Karpas-422 (cell line): ENCODE measurements at places on chromosomes 13 and 19.

- DNase-seq, result no peak
Observed at GRCh38 chr13:51168623-51169022, 53.6 kb upstream of the FAM124A start.

DNA sequence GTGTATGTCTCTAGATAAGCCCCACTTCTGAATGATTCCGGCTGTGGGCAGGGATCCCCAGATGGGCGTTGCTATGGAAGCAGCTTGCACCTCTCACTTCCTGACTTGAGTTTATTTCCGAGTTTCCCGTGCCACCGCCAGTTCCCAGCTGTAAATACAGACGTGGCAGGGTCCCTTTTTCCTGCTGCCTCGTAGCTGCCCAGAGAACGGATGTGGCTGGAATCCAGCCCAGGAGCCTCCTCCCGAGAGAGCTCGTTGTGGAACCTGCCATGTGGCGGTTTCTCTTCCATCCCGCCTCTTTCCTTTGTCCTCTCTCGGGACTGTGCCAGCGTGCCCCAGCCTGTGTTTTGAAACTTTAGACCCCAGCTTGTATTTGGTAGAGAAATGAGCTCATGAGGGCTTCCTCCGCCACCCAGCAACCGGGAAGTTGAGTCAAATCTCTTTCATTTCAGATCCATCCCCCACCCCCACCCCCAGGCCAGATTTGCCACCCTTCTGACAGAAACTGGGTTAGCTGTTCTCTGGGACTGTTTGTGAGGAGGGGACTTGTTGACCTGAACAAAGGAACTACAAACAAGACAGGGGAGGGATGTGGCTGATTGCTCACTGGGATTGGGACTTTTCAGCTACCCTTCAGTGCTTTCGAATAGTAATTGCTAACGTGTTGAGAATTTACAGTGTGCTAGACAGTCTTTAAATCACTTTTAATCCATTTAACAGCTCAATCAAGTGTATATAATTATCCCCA is 96.6 kb downstream of the SIPA1L3 start:
- DNase-seq, result peak; percentile 77

DNA sequence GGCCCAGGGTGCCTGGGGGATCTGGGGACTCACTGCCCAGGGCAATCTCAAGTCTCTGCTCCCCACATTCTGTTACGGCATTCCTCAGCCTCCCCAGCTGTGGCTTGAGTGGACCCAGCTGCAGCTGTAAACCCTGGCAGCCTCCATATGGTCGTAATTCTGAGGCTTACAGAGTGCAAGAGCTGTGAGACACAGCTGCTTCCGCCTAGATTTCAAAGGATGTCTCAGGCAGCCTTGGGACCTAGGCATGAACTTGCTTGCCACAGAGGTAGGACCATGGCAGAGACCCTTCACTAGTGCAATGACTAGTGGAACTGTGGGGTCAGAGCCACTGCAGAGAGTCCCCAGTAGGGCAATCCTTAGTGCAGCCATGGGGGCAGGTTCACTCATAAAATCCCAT is 297.5 kb downstream of the ENOX1 start:
- no peak for DNase-seq

- DNase-seq, result no peak
Observed at GRCh38 chr13:98824376-98825160, 72.1 kb upstream of the SLC15A1 start.

DNA sequence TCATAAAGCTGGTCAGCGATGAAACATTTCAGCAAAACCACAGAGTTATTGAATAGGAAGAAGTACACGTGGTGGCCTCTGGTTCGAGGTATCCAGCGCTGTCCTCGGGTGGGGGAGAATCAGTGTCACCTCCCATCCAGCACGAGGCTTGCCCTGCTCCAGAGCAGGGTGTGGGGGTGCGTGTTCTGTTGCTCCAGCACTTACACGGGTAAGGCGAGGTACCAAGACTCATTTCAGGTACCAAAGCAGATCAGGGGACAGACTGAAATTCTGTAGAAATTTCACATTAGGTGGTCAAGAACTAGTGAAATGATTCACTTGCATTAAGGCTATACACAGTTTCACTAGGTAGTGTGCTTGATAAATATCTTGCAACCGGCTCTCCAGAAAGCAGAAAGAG is 164.2 kb upstream of the SOX1 start:
- DNase-seq, result no peak

DNA sequence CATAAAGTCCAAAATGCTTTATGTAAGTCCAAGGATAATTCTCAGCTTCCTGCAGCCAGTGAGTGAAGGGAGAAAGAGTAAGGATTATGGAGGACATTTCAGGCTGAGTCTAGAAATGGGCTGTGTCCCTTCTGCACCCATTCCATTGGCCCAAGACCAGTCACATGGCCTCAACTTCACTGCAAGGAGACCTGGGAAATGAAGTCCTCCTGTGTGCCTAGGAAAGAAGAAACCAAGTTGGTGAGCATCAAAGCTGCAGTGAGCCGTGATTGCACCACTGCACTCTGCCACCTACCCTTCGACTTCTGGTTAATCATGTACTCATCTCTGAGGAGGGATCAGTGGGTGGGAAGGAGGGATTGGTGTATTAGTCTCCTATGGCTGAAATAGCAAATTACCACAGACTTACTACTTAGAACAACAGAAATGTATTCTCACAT is 3.6 kb upstream of the CD37 start:
- peak; percentile 97 for DNase-seq

- no peak for DNase-seq
Observed at GRCh38 chr13:103243495-103243894, 177.3 kb upstream of the SLC10A2 start.

- DNase-seq, result peak; percentile 33
Observed at GRCh38 chr13:109253316-109253715, 533.1 kb downstream of the IRS2 start.

GRCh38 chr13:51823863-51824262 is 19.9 kb upstream of the DHRS12 start:
- no peak for DNase-seq

- no peak for DNase-seq
Observed at GRCh38 chr19:18514800-18515682, 6.8 kb downstream of the ELL start.

DNA sequence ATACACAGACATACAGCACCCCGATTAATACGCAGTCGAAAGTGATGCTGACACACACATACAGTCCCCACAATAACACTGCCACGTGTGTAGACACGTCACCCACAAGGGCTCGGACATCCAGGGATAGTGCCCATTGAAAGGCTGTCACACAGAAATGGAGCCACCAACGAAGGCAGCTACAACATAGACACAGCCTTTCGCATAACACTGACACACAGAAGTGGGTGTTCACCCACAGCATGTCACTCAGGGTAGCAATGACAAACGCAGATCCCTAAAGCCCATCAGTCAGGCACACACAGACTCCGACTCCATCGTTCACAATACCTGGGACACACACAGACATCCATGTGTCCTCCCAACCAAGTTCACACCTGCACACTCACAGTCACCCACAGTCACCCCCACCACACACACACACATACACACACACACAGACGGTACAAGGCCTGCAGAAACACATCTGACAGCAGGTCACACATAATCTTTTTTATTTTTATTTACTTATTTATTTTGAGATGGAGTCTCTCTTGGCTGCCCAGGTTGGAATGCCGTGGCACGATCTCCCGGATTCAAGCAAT is 10.4 kb upstream of the NANOS3 start:
- DNase-seq, result no peak

DNA sequence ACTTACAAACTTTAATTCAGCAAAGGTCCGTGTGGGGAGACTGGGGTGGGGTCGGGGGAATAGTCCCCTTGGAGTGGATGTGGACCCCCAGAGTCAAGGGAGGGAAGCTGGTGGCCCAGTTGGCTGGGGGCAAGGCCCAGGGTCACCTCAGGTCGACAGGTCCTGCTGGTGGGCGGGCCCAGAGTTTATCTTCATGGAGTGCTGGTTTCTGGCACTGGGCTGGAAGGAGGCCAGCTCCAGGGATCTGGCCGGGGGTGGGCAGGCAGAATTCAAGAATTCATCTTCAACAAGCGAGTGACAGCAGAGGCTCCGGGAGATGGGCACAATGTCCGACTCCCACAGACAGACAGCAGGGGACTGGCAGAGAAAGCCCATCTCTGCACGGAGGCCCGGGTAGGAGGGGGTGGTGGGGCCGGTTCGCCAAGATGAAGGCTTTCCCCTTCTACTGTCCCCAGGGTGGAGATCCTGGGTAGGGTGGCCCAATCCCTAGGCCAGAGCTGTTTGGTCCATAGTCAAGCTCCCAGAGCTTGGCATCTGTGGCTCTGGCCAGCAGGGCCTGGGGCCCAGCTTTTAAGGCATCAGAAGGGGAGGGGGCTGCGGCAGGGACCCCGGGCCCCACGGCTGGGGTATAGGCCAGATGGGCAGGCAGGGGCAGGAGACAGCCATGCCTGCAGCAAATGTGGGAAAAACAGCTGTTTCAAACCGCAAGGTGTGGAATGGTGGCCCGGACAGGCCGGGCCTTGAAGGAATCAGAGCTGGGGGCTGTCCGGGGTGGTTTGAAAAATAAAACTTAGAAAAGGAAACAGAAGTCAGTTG is 622 bp upstream of the FDX2 start:
- DNase-seq, result no peak

DNA sequence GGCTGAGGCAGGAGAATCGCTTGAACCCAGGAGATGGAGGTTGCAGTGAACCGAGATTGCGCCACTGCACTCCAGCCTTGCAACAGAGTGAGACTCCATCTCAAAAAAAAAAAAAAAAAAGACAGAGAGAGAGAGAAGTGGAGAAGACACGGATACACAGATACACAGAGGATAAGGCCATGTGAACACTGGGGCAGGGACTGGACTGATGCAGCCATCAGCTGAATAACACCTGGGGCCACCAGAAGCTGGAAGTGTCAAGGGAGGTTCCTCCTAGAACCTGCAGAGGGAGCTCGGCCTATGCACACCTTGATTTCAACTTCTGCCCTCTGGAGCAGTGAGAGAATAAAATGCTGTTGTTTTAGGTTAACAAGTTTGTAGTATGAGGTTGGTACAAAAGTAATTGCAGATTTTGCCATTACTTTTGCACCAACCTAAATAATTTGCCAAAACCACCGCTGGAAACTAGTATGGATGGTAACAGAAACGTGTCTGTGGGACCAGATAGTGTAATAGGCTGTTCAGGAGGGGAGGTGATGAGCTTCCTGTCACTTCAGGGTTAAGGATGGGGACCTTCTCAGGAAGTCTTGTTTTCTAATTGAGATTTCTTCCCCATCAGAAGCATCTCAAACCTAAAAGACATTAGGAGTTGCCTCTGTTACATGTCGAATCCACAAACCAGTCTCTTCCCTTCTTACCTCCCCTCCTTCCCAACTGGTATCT is 36.4 kb upstream of the IGSF23 start:
- DNase-seq, result peak; percentile 75

- DNase-seq, result no peak
Observed at GRCh38 chr19:51140441-51140840, 1.7 kb upstream of the SIGLEC7 start.

DNA sequence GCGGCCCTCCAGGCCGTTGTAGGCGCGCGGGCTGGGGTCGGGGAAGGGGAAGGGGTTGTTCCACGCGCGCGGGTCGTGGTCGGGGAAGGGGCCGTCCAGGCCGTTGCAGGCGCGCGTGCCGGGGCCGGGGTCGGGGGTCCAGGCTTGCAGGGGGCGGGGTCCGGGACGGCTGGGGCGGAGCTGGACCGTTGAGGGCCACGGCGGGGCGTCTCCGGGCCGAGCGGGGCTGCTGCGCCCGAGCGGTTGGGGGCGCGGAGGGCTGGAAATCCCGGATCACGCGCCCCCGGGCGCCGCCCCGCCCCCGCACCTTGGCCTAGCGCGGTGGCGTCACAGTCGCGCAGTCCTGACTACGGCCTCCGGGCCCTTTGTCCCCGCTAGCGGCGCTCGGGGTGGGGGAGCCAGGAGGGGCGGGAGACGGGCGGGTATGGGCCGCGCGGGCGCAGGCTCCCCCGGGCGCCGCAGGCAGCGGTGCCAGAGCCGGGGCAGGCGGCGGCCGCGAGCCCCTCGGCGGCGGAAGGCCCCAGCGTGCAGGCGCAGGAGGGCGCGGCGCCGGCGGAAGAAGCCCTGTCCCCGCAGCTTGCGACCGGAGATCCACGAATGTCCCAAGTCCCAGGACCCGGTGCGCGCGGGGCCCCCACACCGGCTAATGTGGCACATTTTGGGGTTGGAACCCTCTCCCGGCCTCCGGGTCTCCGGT is 665 bp downstream of the GPX4 start:
- peak; percentile 90 for DNase-seq

DNA sequence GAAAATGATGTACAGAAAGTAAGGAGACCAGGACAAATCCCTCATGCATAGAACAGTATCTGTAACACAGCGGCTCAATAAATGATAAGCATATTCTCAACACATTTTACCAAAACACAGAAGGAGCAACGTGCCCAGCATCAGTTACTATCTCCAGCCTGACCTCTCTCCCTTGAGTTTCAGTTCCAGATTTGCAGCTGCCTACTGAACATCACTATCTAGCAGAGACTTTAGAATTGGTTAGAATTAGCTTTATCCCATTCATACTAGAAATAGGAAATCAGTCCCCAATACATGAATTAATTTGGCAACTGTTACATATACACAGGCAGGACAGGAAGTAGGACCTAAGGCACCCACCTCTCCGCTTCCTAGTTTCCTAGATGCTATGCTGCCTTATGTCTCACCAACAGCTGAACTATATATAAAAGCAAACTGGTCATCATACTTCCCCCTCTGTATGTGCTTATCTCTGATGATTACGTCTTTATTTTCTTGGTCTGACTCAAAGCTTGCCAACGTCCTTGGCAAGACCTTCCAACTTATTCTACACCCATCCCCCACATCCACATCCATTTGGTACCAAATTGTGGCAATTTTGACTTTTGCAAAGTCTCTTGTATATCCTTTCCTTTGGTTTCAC is 61.1 kb downstream of the SACS start:
- DNase-seq, result no peak

- no peak for DNase-seq
Observed at GRCh38 chr13:84491952-84492351, 609.7 kb upstream of the SLITRK1 start.

GRCh38 chr13:46687810-46688209 is 109.2 kb downstream of the ESD start:
- DNase-seq, result no peak

DNA sequence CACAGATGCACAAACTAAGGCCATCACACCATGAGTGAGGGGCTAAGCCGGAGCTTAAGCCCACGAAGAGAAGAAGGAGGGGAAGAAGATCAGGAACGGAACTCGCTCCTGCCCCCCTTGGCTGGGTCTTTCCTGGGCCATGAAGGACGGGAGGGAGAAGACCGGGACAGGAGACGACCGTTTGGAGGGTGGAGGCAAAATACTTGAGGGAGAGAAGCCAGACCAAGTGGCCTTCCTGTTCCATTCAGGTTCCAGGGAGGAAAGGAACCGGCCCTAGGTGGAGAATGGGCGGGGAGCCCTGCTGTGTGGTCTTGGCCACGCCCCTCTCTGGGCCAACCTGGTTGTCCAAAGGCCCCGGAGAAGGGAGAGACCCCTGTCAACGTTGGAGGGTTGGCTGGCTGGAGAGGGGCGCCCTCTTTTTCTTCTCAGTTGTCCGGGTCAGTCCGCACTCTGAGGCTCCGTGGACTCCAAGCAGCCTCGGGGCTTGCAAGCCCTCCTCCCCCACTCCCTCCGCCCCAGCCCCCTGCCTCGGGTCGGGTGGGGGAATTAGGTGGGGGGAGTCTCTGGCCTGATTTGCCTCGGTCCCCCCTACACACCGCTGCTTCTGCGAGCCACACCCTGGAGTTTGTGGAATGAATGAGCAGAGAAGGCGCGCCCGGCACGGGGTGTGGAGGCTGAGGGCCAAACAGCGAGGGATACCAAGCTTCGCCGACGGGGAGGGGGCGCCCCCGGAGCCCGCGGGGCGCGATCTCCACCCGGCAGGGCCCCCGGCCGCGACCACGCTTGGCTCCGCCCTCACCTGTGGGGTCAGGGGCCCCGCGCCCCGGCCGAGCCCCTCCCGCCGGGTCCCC is 757 bp downstream of the FBN3 start:
- no peak for DNase-seq
